ENCODE measurements at places on chromosomes 4 and X.

GRCh38 chrX:41350976-41351569 lies 17.1 kb downstream of the DDX3X start:
- DNase-seq, result no peak

DNA sequence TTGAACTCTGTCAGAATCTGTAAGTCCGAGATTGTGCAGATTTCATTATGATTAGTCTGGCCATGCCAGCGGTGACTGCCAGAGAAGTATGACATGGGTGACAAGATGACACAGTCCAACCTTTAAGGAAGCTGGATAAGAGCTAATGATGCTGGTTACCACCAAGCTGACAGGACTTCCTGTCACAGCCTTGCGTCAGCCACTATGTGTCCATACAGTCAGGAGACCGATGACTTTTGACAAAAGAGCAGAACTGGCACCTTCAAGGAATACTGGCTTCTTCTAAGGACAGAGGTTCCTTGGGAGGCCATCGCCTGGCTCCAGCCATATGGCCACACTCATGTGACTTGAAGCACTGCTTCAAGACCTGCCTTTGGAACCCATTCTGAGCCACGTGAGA lies 67.2 kb upstream of the TFDP3 start:
- DNase-seq, result no peak

GRCh38 chr4:76758290-76758882 lies 139.6 kb downstream of the SOWAHB start:
- peak; percentile 84 for DNase-seq

DNA sequence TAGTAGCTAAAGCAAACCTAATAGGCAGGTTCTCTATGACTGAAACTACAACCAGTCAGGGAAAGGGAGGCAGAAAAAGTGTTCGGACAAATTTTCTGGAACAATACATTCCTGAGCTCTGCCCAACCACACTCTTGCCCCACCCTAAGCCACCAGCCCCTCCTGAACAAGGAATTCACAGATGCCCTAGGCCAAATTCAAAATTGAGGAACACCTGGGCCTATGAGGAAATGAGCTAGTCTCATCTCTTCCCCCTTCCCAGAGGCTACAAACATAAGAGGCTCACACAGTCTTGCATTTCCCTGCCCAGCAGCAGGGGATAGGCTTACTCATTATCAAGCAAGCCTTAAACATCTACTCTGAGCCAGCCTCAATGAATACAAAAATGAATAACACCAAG lies 284.7 kb downstream of the ZNF674 start:
- no peak for DNase-seq

GRCh38 chr4:151653548-151653918 lies 107.3 kb downstream of the GATB start:
- DNase-seq, result no peak

Data from AG10803 (cell line).